AG09319 (cell line): ENCODE measurements at places on chromosomes 4 and X.

DNA sequence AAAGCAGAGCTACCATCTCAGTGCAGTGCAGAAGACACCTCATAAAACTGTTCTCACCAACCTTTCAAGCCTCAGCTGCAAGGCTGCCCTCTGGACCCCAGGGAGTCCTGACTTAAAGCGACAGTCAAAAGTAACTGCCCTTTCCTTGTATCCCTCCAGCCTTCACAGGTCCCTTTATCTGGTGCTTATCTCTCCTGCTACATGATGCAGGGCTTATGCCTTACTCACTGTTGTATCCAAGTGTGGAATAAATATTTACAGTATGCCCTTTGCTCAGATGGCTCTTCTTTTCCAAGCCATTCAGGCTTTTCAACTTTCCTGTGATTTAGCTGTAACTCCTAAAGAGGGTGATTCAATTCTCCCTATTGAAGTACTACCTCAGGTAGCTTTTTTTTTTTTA, 92.6 kb downstream of the KDR start:
- no peak for DNase-seq

- no peak for DNase-seq
Observed at GRCh38 chr4:31126881-31127398, 406.8 kb downstream of the PCDH7 start.

DNA sequence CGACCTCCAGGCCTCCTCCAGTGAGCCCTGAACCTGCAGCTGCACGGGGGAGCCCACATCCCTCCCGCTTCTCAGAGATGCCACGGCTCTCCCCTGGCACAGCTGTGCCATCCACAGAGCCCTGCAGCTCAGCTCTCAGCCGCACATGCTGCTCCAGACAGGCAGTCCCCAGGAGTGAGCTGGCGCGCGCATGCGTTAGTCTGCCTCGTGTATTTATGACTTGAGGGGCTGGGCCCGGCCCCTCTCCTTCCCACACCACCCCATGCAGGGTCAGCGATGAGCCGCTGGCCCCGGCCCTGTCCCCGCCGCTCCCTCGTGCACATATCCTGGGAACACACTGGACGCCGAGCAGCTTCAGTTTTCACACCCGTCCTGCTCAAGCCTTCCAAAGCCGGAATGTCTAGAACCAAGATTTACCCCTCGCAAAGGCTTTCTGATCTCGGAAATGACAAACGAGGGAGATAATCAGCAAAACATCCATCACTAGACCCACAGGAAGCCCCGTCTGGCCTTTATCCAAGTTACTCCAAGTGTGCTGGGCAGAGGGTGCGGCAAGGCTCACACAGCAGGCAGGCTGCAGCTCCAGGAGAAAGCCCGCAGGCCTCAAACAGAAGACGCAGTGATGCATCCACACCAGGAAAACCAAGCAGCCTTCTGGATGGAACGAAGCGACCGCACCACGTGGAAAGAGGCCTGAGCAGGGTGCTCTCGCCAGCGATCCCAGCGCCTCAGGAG, 24.3 kb downstream of the GAK start:
- no peak for DNase-seq

DNA sequence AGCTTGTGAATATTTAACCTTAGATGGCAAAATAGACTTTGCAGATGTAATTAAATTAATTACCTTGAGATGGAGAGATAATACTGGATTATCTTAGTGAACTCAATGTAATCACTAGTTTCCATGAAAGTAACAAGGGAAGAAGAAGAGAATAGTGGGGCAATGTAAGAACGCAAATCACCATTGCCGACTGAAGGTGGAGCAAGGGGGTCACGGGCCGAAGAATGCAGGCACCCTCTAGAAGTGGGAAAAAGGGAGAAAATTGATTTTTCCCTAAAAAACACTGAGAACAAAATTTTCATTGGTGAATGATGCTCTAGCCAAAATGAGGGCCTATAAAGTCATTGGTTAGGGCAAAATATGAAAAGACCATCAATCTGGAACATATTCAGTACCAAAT, 375.6 kb upstream of the EPHA5 start:
- DNase-seq, result no peak

GRCh38 chrX:13669246-13669737, 16.4 kb downstream of the TCEANC start:
- peak; percentile 90 for DNase-seq

DNA sequence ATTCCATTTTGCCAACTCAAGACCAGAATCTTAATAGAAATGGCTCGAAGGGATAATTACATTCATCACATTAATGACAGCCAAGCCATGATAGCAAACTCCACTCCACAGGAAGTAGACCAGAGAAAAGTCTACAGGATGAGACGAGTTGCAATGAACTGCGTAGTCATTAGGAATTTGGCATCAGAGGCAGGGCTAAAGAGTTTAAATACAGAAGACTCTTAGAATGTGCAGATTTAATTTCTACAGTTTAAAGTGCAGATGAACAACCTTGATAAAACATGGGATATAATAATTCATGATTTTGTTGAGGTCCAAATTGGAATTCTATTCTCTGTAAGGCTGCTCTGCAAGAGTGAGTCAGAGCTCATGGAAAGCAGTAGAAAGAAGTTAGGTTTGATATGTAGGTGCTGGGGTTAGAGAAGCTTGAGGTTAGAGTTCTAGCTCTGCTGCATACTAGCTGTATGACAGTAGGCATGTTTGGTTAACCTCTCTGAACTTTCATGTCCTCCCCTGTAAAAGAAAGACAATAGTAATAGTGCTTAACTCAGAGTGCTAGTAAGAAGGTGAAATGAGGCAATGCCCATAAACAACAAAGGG, 32.2 kb downstream of the LNX1 start:
- no peak for DNase-seq

DNA sequence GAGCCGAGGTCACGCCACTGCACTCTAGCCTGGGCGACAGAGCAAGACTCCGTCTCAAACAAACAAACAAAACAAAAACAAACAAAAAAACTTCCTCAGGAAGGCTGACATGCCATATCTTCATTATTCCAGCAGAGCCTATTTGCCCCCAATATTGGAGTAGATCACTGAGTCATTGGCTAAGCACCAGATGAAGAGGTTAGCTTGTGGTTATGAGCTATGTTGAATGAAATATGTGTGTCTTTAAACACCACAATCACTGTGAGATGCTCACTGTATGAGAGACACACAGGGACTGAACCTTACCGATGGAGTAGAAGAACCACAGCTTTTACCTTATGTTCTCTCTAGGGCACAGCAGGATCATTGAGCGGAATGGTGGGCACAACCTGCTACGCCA, 122.1 kb upstream of the EOLA2 start:
- DNase-seq, result no peak

DNA sequence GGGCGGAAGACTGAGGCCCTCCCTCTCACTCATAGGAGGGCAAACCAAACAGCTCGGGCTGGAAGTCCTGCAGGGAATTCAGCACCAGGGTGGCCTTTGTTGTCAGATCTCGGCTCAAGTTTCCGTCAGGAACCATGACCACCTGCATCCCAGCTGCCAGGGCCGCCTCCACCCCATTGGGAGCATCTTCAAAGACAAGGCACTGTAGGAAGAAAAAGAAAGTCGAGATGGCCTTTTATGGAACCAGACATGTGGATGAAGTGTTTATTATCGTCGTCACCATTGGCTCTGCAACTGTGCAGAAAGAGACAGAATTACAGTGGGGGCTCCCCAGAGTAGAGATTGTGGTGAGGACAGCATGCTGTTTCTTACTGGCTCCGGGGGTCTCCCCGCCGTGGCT, 97.2 kb upstream of the STS start:
- DNase-seq, result no peak

- no peak for DNase-seq
Observed at GRCh38 chr4:161208564-161208963, 955.2 kb downstream of the FSTL5 start.

DNA sequence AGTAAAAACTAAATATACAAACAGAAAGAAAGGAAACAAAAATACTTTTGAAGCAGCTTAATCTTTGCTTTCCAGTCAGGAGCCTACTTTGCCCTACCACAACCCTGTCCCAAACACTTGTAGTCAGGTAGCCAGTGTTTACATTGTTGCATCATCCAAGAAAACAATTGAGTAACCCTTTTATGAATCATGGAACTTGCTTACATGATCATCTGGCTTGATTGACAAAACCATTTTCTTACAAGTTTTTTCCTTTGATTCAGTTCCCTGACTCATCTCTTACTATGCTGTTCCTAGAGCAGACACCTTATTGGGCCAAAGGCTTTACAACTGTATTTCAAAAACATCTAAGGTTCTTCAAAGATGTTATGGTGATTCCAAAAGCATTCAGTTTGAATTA, 740.1 kb downstream of the KLHL13 start:
- no peak for DNase-seq

DNA sequence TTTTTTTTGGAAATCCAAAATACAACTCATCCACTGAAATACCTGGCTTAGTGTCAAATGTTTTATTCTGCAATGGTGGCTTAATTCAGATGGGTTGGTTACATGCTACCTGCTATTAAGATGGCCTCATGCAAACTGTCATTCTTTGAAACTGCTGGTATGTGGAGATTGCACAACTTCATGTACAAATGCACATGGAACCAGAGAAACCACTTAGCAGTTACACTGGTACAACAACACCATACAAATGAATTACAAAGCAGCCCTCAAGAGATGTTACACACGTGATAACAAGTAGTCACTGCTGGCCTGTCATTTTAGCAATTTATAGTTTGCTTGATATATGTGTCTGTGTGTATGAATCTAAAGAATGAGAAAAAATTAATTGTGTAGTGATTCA, 84.6 kb upstream of the STS start:
- no peak for DNase-seq

- DNase-seq, result peak; percentile 30
Observed at GRCh38 chr4:53147711-53148110, 218.2 kb downstream of the SCFD2 start.

GRCh38 chrX:30938295-30938694, 49.2 kb upstream of the TAB3 start:
- no peak for DNase-seq

- DNase-seq, result no peak
Observed at GRCh38 chr4:40317916-40318658, 17.0 kb upstream of the CHRNA9 start.

- no peak for DNase-seq
Observed at GRCh38 chr4:173146456-173146855, 22.2 kb upstream of the GALNT7 start.

DNA sequence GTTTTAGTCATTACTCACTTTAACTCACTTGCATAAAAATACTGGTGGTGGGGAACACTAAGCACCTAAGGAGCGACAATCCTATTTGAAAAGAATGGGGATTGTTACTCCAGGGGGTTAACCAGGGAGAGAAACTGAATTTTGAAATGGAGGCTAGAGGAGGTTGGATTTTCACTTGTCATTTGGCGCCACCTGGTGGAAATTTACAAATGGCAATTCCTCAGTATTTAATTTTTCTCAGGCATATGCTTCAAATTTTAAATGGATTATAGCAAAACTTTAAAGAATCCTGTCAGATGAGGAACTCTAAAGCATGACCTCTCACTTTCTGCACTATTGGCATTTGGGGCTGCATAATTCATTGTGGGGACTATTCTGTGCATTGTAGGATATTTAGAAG, 2.7 kb upstream of the GEMIN8 start:
- no peak for DNase-seq

- DNase-seq, result no peak
Observed at GRCh38 chr4:115723621-115724020, 610.2 kb upstream of the NDST4 start.

DNA sequence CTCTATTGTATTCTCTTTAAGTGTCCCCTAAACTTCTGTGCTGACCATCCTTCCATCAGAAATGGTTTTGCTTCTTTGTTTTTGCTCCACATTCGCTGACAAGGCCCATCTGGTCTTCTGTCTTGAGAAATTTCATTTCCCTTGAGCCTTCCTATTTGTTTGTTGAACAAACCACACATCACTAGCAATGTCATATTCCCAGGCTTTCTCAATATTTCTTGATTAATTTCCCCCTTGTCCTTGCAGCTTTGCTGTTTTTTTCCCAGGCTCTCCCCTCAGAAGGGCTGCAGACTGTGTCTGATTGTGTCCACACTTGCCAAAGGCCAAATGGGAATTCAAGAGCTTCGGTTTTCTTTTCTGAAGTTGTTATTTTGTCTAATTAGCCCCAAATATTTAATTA, 158.9 kb downstream of the MID1IP1 start:
- DNase-seq, result no peak

- no peak for DNase-seq
Observed at GRCh38 chr4:32435308-32435707, 1715.1 kb downstream of the PCDH7 start.

- DNase-seq, result no peak
Observed at GRCh38 chr4:29423836-29424721, 1296.1 kb upstream of the PCDH7 start.
